Lower lobe of right lung (tissue), 2 donors: ENCODE measurements at places on chromosomes 4 and X. TPM values are rescaled to one million over a fixed set of nuclear protein-coding genes. Genes with fewer than 3 reads are reported as not detected.

Gene MAGEE2
- not detected for total RNA-seq

Gene SLC2A9
- total RNA-seq: 25.2 TPM

Gene CBLL2
- total RNA-seq: not detected

Gene GAGE12E
- total RNA-seq: not detected

Gene TRAM1L1
- 1.3 TPM for total RNA-seq

Gene GABRB1
- total RNA-seq: not detected

Gene CLIC2
- 53.4 TPM for total RNA-seq

Gene PAGE4
- total RNA-seq: not detected

Gene CITED1
- 0.65 TPM for total RNA-seq

Gene UGT2B11
- total RNA-seq: not detected

Gene LNX1
- 5.4 TPM for total RNA-seq

Gene RCHY1
- total RNA-seq: 28.9 TPM

Gene CXCL11
- total RNA-seq: 0.62 TPM

Gene ERAS
- not detected for total RNA-seq

Gene SMARCA1
- total RNA-seq: 23.2 TPM

Gene TMEM175
- total RNA-seq: 45.3 TPM

Gene CYSLTR1
- total RNA-seq: 10.5 TPM

Gene MCUB
- 17.1 TPM for total RNA-seq

Gene LRAT
- total RNA-seq: 1.0 TPM

Gene CDKL2
- 20.9 TPM for total RNA-seq

Gene JAKMIP1
- total RNA-seq: 0.65 TPM

Gene GAGE1
- total RNA-seq: not detected

Gene PDGFRA
- 69.5 TPM for total RNA-seq

Gene ARHGAP4
- total RNA-seq: 70.7 TPM

Gene MAGEA12
- total RNA-seq: not detected

Gene NAP1L3
- total RNA-seq: 0.95 TPM
